ENCODE measurements at places on chromosomes 5 and 9.
A peak's percentile ranks its signal among the peaks of the same experiment; 100 is the strongest.

DNA sequence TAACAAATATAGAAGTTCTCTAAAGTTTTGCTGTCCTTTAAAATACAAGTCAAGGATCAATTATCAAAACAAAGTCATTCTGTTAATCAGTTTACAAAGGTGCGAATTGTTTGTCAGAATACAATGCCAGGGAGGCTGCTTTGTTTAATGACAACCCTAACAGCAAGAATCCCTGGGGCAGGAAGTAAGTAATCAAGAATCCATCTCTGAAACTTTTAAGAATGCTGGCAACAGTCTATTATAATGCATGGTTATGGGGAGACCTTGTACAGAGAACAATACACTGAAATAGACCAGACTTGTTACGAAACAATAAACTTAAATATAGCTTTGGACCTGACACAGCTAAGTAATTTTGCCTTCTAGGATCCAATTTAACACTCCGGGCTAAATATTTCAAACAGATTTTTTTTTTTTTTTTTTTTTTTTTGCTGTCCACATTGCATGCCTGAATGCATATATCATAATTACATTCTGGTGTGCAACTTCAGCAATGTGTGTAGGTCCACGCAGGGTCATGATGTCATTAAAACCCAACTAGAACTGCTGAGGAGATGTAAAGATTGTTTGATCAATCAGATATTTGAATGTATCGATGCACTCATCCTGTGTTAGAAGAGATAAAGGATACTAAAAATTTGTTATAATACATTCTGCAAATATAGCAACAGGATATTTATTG, 421.3 kb downstream of the CETN3 start:
- DNase-seq = no peak

- DNase-seq = no peak
Measured at GRCh38 chr9:120878188-120879130, 1.5 kb upstream of the PHF19 start.

- no peak for DNase-seq
Measured at GRCh38 chr9:6818292-6818922, 60.6 kb downstream of the KDM4C start.

DNA sequence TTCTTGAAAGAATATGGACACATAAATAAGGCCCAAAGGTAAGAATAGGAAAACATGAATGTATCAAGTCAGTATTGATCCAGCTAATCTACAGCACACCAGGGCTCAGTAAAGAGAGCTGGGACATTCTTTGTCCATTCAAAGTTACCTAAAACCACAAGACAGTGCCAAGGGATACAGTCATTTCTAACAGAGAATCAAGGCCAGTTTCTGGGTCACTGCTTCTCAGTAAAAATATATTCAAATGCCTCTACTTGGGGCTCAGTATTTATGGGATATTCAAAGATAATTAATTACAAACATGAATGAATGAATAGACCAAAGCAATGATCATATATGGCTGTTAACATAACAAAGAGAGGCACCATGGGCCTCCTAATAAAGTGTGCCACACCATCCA, 34.9 kb downstream of the MTMR12 start:
- no peak for DNase-seq

- peak; percentile 34 for DNase-seq
Measured at GRCh38 chr5:36156619-36157018, 4.7 kb downstream of the SKP2 start.

DNA sequence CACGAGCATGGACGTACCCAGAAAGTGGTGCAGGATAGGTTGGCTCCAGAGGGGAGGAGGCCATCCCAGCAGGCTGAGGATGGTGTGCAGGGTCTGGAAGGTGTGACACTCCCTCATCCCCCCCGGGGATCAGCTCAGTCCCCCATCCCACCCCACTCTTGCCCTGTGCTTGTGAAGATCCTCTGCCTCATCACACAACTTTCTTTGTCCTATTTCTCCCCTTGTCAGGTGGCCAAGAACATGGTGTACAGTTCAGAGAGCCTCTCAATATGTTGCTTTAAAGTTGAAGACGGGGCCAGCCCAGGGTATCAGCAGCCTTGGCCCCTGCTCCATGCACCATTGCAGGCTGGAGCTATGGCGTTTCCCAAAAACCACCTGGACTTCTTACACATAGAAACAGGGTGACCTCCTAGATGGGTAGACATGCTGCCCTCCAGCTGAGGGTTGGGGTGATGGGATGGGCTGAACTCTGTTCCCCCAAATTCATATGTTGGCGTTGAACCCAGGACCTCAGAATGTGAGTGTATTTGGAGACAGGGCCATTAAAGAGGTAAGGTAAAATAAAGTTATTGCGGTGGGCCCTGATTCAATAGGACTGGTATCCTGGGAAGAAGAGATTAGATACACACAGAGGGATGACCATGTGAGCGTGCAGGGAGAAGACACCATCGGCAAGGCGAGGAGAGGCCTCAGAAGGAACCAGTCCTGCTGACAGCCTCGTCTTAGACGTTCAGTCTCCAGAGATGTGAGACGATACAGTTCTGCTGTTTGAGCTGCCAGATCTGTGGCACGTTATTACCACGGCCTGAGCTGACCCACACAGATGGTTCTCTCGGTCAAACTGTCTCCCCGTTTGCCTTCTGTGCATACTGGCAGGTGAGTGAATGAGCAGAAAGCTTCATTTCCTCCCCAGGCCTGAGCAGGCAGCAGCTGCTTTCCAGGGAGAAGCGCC, 272.5 kb downstream of the GADD45G start:
- no peak for DNase-seq

DNA sequence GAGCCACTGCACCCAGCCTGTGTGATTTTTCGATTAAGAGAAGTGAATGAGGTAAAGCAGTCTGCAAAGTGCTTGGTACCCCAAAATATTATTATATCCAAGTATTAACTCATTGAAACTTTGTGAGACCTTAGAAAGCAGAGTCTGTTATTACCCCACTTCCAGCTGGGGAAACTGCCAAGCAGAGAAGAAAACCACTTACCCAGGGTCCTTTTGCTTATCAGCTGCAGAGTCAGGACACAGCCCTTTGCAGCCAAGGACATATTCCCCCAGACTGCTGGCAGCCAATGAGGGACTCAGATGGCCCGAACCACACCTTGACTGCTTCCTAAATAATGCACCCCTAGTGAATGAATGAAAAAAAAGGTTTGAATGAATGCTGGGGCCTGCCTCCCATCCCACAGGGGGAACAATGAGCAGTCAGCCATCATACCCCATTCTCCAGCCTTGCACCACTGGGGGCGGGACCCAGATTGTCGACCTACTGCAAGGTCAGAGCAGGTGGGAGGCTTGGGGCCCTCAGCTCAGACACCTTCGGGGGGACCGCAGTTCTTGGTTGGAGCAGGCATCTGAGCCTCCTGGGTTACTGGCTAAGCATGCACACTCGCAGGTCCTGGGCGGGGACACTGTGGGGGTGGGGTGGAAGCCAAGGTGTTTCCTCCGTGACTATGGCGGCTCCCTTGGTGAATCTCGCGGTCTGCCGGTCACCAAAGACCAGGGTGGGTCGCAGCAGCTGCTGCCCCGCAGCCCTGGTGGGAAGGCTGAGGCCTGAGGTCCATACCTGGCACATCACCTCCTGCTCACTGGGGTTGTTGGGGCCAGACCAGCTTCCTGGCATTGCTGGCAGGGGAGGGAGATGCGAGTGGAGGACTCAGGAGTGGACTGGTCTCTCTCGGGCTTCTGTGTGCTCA, 29.7 kb downstream of the PRRT1B start:
- no peak for DNase-seq

- DNase-seq = no peak
Measured at GRCh38 chr5:54799645-54800044, 185.7 kb downstream of the ESM1 start.

GRCh38 chr5:126778675-126779403, 1.9 kb downstream of the LMNB1 start:
- DNase-seq = no peak

- DNase-seq = no peak
Measured at GRCh38 chr9:126676685-126677143, 63.0 kb downstream of the LMX1B start.

- no peak for DNase-seq
Measured at GRCh38 chr9:116497095-116497890, 189.8 kb upstream of the TRIM32 start.

DNA sequence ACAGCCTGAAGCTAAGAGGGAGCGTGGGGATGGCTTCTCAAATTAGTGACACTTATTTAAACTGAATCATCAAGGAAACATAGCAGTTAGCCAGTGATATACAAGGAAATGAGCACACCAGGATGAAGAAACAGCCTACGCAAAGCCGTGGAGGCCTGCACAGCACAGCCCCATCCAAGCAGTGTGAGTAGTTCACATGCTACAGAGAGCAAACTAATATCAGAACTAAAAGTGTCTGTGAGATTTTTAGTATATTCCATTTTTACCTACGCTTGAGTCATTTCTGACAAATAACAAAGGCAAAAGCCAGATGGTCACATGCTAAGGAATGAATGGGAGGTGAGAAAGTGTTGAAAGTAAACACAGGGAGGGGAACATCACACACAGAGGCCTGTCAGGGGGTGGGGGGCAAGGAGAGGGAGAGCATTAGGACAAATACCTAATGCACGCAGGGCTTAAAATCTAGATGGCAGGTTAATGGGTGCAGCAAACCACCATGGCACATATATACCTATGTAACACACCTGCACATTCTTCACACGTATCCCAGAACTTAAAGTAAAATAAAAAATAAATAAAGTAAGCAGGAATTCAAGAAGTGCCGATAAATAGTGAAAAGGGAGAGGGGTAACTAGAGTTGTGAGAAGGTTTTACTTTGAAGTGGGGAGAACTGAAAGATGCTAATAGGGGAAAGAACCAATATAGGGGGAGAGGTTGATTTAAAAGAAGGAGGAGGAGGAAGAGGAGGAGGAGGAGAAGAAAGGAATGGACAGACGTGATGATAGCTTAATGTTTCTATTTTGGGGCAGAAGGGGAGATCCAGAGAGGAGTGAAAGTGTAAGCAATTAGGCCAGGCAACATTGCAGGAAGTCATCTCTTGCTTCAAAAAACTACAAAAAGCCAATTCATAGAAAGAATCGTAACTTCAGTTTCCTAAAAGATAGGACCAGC, 100.9 kb upstream of the PTGER4 start:
- no peak for DNase-seq

GRCh38 chr5:61286446-61287132, 45.5 kb upstream of the ZSWIM6 start:
- no peak for DNase-seq

DNA sequence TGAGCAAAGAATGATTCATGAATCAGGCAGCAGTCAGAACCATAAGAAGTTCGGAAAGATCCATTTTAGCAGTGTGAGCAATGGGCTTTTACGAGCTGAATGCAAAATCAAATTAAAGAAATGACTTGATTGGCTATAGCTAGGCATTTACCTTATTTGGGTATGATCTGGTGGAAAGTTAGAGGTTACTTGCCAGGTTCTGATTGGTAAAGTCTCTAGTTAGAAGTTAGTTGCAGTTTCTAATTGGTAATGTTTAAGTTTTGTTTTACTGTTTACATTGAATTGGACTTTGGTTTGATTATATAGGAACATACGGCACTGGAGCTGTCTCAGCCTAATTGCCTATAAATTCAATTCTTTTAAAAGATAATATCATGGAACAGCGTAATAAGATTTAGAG, 97.9 kb downstream of the ITGA1 start:
- no peak for DNase-seq

- DNase-seq = no peak
Measured at GRCh38 chr5:10624206-10624605, 60.3 kb downstream of the ANKRD33B start.

GRCh38 chr5:80837679-80838078, 122.5 kb upstream of the RASGRF2 start:
- no peak for DNase-seq

DNA sequence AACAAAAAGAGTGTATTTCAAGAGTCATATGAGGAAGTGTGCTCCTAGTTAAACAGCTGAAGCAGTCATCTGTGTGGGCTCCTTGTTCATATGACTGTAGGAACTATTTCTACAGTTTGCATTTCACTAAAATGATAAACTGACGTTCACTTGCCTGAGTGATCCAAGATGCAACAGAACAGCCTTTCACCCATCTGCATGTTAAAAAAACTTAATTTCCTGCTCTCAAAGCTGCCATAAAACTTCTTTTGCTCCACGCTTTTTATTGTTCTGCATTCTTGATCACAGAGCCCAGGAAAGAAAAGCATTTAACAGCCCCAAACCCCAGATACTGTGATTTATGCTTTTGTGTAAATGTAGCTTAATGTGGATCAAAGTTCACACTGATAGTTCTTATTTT, 43.9 kb downstream of the ZNF608 start:
- no peak for DNase-seq

DNA sequence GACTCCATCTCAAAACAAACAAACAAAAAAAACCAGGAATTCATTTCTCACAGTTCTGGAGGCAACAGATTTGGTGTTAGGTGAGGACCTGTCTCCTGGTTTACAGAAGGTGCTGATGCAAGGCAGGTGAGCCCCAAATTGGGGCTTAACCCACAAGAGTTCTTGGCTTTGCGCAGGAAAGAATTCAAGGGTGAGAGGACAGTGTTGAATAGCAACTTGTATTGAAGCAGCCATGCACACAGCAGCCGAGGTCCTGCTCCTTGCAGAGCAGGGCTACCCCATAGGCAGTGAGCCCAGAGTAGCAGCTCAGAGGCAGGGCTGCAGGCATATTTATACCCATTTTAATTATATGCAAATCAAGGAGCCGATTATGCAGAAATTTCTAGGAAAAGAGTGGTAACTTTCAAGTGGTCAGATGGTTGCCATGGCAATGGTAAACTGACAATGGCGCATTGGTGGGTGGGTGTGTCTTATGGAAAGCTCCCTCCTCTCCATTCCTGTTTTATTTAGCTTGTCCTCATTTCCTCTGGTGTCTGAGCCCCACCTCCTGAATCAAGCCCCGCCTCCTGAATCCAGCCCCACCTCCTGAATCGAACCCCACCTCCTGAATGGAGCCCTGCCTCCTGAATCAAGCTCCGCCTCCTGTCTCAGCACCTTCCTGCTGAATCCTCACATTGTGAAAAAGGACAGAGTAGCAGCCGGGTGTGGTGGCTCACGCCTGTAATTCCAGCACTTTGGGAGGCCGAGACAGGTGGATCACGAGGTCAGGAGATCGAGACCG, 34.5 kb upstream of the COL5A1 start:
- DNase-seq = no peak

DNA sequence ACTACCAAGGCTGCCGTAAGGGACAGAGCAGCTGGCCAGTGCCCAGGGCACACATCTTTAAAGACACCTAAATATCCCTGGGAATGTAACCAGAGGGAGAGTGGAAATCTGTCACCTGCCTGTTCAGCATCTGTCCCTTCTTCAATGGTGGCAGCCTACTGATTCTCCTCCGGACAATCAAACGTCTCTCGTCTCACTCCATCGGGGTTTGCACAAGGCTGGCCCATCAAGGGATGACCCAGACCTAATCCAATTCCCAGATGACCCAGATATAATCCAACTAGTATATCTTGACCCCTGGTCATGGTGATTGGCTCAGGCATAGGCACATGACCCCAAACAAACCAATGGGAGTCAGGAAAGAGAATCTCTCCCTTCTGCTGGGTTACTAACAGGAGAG, 93.5 kb downstream of the HRH2 start:
- DNase-seq = no peak
